ENCODE measurements at places on chromosomes 1 and 21. TPM values are rescaled to one million over a fixed set of nuclear protein-coding genes. Genes with fewer than 3 reads are reported as not detected.

The AGBL4 gene
- not detected for total RNA-seq

The CD53 gene
- not detected for total RNA-seq

GRCh38 chr1:32967888-32968568 lies 3.4 kb upstream of the RNF19B start:
- no peak overlapping the region for H3K27ac ChIP-seq
- peaks cover 8% of the 10 kb centered on the region for H3K4me1 ChIP-seq
- H3K4me3 ChIP-seq = no peak overlapping the region
- peak; percentile 77 for DNase-seq
- H3K36me3 ChIP-seq = no peaks in the 10 kb centered on the region

DNA sequence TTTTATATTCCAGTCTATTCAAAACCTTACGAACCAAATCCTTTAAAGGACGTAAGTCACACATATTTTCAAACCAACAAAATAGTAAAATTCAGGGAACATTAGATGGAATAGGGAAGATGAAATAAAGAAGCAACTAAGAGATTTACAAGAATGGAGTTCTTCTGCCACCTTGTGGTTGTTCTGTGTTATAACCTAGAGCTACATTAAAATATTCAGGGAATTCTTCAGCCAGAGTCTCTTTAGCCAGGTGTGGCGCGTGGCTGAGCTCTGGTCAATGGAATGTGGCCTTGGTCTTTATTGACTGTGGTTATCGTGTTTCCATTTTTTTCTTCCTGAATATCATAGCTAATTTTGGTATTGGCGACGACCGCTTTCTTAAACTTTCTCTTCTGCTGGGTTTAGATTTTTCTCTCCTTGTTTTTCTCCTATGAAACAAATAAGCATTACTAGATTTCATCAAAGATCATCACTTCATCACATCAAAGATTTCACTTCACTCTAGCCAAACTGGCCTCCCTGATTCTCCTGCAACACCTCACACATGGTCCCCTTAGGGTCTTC lies 221.3 kb downstream of the MRPL39 start:
- no peaks in the 10 kb centered on the region for H3K36me3 ChIP-seq
- no peak overlapping the region for H3K4me3 ChIP-seq
- no peaks in the 10 kb centered on the region for H3K4me1 ChIP-seq
- no peaks in the 10 kb centered on the region for H3K27me3 ChIP-seq
- H3K27ac ChIP-seq = no peak overlapping the region

GRCh38 chr1:65691152-65691900 lies 101.4 kb upstream of the PDE4B start:
- no peak overlapping the region for H3K27ac ChIP-seq
- H3K36me3 ChIP-seq = no peaks in the 10 kb centered on the region
- H3K27me3 ChIP-seq = peaks cover 8% of the 10 kb centered on the region

All from IMR-90 (cell line).